Left renal cortex interstitium (tissue), 4 donors: ENCODE measurements at places on chromosomes 4 and X. TPM values are rescaled to one million over a fixed set of nuclear protein-coding genes. Genes with fewer than 3 reads are reported as not detected.

GRCh38 chrX:149987613-149988012 is 49.3 kb upstream of the EOLA2 start:
- DNase-seq = no peak

DNA sequence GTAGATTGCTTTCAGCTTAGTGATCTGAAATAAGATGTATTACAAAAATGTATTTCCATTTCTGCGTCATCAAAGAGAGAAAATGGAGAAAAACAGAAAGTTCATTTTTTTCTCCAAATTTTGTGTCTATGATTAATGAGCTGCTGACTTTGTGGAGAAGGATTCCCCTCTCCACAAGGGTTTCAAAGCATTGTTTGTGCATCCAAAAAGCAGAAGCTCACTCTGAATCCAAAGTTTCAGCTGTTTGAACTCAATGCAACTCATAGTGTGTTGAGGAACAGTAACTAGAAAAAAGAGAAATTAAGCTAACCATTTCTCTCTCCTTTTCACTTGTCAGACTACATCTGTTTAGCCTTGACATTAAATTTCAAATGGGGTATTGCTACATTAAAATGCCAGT is 62.9 kb upstream of the SLC7A11 start:
- no peak for DNase-seq

Gene MEPE
- polyA plus RNA-seq = not detected

GRCh38 chr4:157012296-157012695 is 40.7 kb upstream of the PDGFC start:
- DNase-seq = no peak

Gene CLTRN
- 19.4 TPM for polyA plus RNA-seq

Gene POF1B
- polyA plus RNA-seq = 0.44 TPM

Gene PDE5A
- polyA plus RNA-seq = 55.7 TPM

Gene UCP1
- polyA plus RNA-seq = 0.10 TPM

- no peak for DNase-seq
These were observed 87.3 kb upstream of the ZNF81 start for GRCh38 chrX:47749185-47749967.

- no peak for DNase-seq
These were observed 9.0 kb downstream of the JCHAIN start for GRCh38 chr4:70657326-70657725.

Gene TEX11
- 0.09 TPM for polyA plus RNA-seq

- no peak for DNase-seq
These were observed 97.5 kb upstream of the ZNF518B start for GRCh38 chr4:10554694-10555093.

DNA sequence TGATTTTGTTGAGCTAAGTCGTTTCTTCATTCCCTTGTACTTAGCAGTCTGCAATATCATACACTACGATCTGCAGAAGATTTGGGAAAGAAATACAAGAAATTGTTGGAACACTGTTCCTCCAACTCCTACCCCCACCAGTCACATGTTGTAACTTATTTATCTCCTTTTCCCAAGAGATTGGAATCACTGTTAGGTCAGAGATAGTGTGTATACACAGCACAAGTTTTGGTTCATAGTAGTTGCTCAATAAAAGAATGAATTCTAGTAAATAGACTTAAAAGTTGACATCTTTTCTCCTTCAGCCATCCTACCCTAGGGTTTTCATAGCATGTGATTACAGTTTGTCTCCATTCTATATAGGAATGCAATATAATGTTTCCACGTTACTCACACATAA is 68.8 kb downstream of the ARFIP1 start:
- no peak for DNase-seq

Gene LRP2BP
- polyA plus RNA-seq = 4.5 TPM

Gene ERVMER34-1
- polyA plus RNA-seq = 4.4 TPM

Gene ADAM29
- polyA plus RNA-seq = 0.05 TPM

Gene GPRIN3
- 9.2 TPM for polyA plus RNA-seq

- no peak for DNase-seq
These were observed 378.5 kb upstream of the ZFP42 start for GRCh38 chr4:187617113-187617512.

DNA sequence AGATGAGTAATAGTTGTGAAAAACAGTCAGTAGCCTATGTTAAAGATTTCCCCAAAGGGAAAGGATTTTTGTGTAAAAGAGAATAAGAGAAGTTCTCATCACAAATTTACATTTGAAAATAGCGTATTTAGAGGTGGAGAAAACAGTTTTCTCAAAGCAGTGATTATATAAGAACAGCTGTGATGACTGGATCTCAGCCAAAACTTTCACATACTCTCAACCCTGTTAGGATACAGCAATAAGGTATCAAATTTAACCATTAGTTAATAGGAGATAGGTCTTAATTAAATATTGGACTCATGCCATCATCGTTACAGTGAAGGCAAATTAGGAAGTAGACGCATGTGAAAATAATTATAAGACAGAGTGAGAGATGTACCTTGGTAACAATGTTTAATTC is 622.7 kb downstream of the PCDH18 start:
- DNase-seq = no peak

GRCh38 chr4:30716158-30716557 is 4.0 kb upstream of the PCDH7 start:
- peak; percentile 22 for DNase-seq

Gene ITGB1BP2
- 2.9 TPM for polyA plus RNA-seq

GRCh38 chrX:11768039-11768438 is 10.0 kb downstream of the MSL3 start:
- no peak for DNase-seq

DNA sequence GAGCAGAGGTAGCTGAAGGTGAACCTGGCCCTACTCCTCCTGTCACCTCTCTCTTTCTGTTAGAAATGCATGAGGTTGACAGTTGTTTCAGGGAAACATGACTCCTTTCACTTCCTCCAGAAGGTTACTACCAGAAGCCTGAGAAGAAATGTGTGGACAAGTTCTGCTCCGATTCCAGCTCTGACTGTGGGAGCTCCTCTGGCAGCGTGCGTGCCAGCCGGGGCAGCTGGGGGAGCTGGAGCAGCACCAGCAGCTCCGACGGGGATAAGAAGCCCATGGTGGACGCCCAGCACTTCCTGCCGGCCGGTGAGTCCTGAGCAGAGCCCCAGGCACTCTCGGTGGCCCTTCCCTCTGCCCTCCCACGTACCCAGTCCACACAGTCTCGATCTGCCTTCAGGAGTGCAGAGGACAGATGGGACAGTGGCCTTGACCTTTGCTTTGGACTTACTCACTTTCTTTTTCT is 61.3 kb upstream of the TLR2 start:
- DNase-seq = no peak

Gene CXCR3
- polyA plus RNA-seq = not detected

GRCh38 chrX:40179283-40179682 is 81.5 kb upstream of the BCOR start:
- DNase-seq = no peak

DNA sequence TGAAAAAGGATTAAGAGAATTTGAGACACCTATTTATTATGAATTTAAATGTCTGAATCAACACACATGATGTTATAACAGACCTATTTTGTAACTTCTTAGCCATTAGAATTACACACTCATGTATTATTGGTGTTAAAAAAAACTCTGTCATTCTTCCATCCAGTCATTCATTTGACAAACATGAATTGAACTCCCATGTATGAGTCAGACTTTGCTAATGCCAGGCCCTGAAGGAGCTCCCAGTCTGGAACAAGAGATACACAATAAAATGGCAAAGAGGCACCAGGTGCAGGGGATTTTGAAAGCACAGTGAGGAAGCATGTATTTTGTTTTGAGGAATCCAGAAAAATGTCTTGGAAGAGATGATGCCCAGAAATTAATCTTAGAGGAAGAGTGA is 87.7 kb upstream of the EFHC2 start:
- DNase-seq = no peak

DNA sequence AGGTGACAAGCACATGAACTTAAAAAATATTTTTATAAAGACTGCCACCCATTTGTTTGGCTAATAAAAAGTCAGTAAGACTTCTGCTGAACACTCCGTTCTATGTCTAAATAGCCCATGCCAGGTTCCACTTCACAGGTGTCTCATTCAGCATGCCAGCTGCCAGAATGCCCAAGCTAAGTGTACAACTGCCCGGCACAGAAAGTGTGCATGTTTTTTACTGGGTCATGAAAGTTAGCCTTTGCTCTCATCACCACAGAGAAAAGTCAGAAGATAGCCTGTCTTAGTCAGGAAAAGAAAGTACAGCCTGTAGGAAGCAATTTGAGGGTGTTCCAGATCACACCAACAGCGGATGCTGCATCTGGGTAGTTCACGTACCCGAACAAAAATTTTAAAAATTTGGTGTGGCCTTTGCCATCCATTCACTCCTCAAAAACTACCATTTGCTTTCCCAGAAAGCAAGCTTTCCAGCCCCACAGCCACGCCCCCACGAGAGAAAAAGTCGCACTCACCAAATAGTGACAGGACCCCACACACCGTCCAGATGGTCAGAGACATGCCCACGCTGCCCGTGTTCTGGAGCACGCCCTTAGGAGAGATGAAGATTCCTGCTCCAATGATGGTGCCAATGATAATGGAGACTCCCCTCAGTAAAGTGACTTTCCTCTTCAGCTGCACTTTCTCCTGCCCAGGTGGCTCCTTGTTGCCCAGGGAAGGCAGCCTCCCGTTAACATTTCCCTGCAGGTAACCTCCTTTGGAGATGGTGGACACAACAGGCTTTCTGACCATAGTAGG is 671 bp downstream of the SLC7A11 start:
- DNase-seq = no peak

DNA sequence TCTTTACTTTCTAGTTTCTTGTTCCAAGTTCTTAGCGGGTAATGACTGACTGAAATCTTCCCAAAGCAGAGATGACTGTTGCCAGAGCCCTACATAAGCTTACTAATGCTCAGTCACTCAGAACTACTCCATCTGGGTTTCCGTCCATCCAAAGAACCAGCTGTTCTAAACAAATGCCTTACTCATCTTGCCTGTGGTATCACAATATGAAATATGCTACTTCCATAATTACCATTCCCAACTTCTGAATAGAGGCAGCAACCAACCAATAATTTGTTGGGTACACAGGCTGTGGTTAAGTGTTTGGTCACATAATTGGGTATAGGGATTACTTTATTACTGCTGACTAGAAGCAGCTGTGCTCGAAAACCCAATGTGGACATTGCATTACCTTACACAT is 930.2 kb upstream of the DIAPH2 start:
- DNase-seq = no peak

Gene ARHGAP6
- polyA plus RNA-seq = 14.4 TPM

Gene EREG
- polyA plus RNA-seq = 0.28 TPM

Gene MAGEB17
- 0.13 TPM for polyA plus RNA-seq

GRCh38 chr4:84985952-84986351 is 19.5 kb upstream of the WDFY3 start:
- no peak for DNase-seq

GRCh38 chrX:123878252-123878721 is 18.4 kb downstream of the XIAP start:
- DNase-seq = no peak

GRCh38 chr4:116628598-116628997 is 456.8 kb downstream of the TRAM1L1 start:
- no peak for DNase-seq

- no peak for DNase-seq
These were observed 171.0 kb upstream of the PPP1R2C start for GRCh38 chrX:42948723-42949657.

GRCh38 chr4:2893772-2894171 is 50.1 kb downstream of the ADD1 start:
- no peak for DNase-seq

Gene MAGED4
- 48.0 TPM for polyA plus RNA-seq

DNA sequence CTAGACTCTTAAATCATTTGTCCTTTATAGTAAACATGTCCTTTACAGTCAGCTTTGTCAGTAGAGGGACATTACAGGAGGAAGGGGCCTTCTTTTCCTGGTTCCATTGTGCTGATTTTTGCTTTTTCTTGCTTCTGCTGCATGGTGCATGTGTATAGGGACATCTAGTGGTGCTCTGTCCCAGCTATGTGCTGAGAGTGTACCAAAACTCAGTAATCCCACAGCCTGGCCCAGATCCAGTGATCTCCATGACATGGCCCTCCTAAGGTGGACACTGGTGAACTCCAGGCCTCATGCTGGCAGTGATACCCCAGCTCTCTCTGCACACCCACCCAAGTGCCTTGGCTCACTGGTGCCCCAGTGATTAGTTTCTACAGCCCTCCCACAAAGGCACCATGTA is 45.2 kb downstream of the MAGEB17 start:
- no peak for DNase-seq

GRCh38 chr4:19047279-19047880 is 1025.8 kb upstream of the LCORL start:
- DNase-seq = no peak

Gene CRMP1
- 66.7 TPM for polyA plus RNA-seq

Gene NOX1
- 1.2 TPM for polyA plus RNA-seq

DNA sequence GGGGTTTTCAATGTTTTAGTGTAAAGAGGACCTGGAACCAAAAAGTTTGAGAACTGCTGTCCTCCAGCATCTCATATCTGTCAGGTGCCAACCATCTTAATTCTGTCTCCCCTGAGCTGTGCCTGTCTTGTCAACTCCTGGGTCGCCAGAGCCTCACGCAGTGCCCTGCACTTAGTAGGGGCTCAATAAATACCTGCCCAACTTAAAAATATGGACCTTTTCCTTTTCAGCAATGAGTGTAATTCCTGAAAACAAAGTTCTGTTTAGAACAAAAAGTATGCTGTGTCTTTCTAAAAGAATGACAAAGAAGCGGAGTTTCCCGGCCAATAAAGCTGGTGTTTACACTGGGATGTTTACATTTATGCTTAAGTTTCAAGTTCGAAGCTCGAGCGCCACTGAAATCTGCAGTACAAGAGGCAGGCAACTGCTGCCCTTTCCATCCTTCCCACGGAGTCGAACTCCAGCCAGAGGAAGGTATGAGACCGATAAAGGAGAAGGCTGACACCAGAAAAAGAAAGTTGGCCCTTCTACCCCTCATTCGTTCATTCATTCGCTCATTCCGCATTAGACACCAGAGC is 1.1 kb upstream of the HTATSF1 start:
- no peak for DNase-seq

- DNase-seq = no peak
These were observed 141.5 kb downstream of the CHM start for GRCh38 chrX:85905851-85906250.

DNA sequence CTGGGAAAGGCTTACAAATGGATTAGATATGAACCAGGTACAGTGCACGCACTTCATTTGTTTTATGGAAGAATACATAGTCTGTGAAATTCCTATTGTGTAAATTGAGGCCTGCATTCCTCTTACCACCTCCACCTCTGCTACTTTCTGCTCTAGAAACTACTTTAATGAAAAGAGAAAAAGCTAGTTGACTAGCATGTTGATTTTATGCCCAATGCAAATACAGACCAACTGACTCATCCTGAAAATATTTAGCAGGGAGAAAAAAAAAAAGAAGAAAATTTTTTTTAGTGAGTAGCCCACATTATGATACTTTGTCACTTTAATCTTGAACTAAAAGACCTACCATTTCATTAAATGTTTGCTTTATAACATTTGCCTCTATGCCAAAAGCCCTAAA is 41.2 kb downstream of the DCLK2 start:
- no peak for DNase-seq

GRCh38 chr4:148079961-148080360 is 348.1 kb downstream of the ARHGAP10 start:
- no peak for DNase-seq
